ENCODE measurements at places on chromosomes 5 and 9. TPM values are rescaled to one million over a fixed set of nuclear protein-coding genes. Genes with fewer than 3 reads are reported as not detected.

DNA sequence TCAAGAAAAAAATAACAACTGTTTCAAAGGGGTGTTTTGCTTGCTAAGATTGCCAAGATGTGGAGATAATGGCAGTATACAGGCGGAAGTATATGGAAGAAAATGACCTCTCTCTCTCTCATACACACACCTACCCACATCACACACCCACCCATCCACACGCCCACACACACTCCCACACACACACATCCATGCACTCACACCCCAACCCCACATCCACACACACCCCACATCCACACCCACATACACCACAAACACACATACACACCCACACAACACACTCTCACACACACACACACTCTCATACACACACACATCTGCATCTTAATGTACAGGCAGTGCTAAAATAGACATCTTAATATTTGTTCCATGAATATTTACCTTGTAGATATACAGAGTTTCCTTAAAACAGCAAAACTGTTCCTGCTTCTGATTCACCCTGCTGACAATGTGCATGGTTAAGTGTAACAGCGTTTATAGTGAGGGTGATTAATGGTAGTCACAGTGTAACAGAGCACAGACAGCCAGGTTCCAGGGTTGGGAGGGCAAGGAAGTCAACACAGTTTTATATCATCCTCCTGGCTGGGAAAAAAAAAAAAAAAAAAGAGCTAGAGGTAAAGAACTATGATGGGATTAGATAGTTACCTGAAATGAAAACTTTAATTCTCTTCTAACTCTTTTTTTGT is 8.3 kb downstream of the BHMT2 start:
- DNase-seq, result peak; percentile 23

SOHLH1 gene
- total RNA-seq, result not detected

MYOT gene
- total RNA-seq, result not detected

DNA sequence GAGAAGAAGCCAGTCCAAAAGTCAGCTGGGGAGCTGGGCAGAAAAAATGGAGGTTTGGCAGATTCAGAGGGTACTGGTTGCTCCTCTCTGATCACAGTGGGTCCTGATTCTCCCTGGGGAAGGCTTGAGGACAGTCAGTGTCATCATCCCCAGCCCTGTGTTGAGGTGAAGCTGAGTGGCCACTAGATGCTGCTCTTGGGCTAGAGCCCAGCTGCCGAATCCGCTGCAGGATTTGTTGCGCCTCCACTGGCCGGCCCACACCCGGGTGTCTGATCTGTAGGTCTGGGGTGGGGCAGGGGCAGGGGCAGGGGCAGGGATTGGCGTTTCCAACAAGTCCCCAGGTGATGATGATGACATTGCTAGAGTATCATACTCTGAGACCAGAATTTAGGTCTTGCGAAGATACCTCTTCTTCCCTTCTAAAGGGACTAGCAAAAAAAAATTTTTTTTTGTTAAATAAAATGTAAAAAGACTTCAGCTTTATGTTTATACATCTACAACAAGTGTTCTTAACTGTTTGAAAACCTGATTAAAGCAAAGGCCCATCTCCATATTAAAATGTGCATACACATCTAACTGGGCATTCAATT is 106.8 kb downstream of the PDE6A start:
- DNase-seq, result peak; percentile 72

- no peak for DNase-seq
These were observed 249.0 kb downstream of the ARHGAP26 start for GRCh38 chr5:143019157-143019556.

ANKRD34B gene
- not detected for total RNA-seq

CATSPER3 gene
- not detected for total RNA-seq

GRCh38 chr9:137116728-137117127 is 2.2 kb upstream of the DPP7 start:
- peak; percentile 54 for DNase-seq

- no peak for DNase-seq
These were observed 207.2 kb downstream of the ADAMTS12 start for GRCh38 chr5:33684496-33685159.

TMEM252 gene
- not detected for total RNA-seq

DNA sequence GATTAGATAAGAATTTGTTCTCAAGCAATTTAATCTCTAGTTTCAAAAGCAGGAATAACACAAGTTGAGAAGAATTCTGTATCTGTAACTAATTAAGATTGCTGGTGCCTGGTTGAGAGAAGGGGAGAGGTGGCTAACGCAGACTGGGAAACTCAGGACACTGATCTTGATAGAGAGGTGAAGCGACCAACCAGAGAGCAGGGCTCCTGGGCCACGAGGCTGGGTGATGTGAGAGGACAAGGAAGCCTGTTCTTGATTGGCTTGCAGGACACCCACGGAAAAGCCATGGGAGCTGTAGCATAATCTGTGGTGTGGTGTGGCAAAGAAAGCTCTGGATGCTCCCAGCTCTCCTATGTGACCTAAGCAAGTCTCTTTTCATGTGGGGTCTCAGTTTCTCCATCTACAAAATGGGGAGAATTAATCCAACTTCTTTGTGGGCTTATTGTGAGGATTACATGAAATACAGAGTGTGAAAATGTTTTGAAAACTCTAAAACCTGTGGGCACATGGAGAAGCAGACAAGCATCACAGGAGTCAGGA is 594.1 kb upstream of the BRINP1 start:
- DNase-seq, result peak; percentile 50
